ENCODE measurements at places on chromosomes 7 and 10.

DNA sequence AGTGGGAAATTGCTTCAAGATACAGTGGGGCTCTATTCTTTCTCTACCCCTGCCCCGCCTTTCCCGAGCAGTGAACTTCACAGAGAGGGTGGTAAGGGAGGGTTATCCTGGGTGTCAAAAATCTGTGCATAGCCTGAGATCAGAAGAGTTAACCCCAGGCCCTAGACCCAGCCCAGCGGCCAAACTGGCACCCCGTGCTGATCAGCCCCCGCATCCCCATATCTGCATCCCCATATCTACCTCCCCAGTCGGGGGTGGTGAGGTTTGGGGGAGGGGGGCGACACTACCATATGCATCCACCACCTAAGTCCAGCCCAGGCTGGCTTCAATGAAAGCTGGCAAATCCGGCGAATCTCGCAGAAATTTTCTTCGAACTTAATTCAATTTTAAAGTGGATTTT lies 7.0 kb upstream of the DLX6 start:
- DNase-seq: no peak

DNA sequence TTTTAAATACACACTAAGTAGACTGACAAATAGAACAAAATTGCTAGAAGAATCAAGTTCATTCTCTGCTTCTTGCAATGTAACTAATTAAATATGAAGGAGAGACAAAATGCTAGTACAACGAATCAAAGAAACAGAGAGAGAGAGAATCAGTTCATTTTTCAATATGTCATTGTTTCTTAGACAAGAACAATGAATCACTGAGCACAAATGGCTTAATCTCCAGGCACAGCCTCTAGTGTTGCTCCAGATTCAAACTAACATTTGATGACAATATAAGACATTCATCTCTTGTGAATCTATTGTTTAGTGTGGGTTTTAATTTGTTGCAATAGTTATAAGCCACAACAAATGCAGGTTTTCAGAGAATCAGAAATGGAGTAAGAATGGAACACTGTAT lies 357.4 kb upstream of the TMEM229A start:
- DNase-seq: no peak

- no peak for DNase-seq
These were observed 130.2 kb downstream of the SAMD9 start for GRCh38 chr7:92987538-92987937.

DNA sequence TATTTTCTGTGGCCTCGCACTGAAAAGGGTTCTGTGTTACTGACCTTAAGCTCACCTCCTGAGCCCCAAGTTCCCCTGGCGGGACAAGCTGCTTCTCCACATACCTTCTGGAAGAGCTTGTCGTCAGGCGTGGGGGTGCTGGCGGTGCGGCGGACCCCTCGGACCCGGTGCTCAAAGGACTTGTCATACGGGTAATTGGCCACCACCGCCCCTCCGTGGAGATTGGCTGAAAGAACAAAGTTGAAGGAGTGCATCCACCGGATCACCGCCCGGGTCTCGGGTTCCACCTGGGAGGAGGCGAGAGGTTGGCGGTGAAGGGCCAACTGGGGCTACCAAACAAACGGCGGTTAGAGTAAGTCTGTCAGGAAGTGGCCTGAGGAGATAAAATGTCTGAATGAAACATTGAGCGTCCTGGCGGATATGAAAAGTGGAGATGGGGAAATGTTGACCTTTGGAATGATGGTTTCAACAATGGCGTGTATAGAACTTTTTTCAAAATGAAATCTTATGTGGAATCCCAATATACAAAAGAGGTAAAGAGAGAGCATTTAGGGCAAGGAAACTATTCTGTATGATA lies 16.5 kb downstream of the CPN1 start:
- DNase-seq: no peak

DNA sequence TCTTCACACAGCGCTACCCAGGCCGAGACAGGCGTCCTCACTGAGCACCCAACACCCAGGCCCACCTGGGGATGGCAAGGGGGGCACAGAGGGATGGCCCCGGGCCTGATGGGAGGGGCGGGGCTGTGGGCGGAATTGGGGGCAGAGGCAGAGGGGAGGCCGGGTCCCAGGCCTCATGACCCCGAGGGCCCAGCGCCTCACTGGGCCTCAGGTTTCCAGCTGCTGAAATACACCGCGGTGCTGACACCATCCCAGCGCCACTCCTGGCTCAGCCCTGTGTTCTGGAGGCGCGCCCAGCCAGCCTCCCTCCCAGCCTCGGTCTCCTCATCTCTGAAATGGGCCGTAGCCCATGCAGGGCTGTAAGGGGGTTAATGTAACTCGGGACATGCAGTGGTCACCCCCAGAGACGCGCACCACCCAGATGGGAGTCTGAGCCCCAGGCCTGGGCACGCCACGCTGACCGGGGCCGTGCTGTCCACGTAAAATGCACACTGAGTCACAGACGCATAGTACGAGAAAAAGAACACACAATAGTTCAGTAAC lies 82.3 kb downstream of the UNCX start:
- no peak for DNase-seq

GRCh38 chr10:102418622-102419268 lies at the start of gene PSD:
PSD (minus strand) TSS chr10:102418785; CDS start chr10:102417038, 1,747 bp downstream.
- DNase-seq: no peak

GRCh38 chr7:99465421-99465768 lies 572 bp downstream of the ATP5MF start:
- no peak for DNase-seq

- no peak for DNase-seq
These were observed 594.9 kb downstream of the LRMDA start for GRCh38 chr10:76026176-76026771.

DNA sequence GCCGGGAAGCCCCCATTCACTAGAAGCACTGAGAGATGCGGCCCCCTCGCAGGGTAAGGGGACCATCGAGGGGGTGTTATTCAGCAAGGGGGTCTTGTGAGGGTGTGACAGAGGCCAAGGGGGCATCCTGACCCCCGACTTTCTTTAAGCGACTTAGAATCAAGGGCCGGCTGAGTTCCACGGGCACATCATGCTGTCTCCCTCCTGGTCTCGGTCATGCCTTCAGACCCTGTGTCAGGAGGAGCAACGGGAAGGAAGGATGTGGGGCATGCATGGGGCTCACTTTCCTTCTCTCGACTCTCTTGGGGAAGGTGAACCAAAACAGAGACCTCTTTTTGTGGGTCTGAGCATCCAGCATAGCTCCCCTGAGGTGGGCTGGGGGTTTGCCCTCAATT lies 2.5 kb downstream of the ACSL5 start:
- no peak for DNase-seq
